ENCODE measurements at places on chromosomes 11 and 22.

- DNase-seq, result no peak
These were observed 105.2 kb upstream of the RRM1 start for GRCh38 chr11:3989276-3989920.

DNA sequence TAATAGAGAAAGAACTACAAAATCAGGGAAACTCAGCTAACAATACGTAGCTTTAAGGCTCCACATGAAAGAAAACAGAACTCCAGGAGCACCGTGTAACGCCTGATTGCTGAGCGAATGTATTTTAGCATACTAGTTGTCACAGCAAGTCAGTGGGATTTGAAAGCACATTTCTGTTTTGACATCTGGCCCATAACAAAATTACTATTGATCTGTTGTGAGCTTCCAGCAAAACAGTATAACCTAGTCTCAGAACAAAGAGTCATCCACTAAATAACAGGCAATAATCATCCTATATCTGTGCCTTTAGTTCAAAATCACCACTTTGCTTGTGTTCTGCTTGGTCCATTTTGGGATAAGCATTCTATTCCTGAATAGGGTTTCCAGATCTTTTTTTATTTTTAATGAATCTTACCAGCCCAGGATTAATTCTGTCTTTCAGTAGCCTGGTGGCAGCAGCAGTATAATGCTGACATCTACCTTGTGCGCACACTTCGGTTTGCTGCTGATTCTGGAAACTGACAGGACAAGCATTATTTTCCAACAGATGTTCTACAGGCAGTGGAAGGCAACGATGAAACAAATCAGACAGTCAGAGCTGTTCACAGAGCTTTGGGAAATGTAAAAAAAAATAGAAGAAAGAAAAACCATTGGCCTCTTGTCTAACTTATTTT is 66.2 kb downstream of the CADM1 start:
- no peak for DNase-seq

DNA sequence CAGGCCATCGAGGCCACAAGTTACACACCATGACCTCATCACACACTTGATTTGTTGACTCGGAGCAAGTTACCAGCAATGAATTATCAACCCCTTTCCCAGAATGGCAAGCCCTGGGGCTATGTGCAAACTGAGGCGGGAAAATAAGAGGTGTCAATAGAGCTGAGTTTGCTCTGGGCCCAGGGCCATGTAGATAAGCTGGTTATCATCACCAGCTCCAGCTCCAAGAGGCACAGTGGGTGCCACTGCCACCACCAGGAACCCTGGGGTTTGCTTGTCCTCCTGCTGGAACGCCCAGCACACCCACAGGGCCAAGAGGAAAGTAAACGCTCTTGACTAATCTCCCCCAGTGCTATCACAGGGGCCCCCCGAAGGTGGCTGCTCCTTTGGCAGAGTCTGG is 13.0 kb upstream of the VPS37C start:
- peak; percentile 5 for DNase-seq

- DNase-seq, result no peak
These were observed 9.3 kb downstream of the OSBPL5 start for GRCh38 chr11:3155691-3156258.

DNA sequence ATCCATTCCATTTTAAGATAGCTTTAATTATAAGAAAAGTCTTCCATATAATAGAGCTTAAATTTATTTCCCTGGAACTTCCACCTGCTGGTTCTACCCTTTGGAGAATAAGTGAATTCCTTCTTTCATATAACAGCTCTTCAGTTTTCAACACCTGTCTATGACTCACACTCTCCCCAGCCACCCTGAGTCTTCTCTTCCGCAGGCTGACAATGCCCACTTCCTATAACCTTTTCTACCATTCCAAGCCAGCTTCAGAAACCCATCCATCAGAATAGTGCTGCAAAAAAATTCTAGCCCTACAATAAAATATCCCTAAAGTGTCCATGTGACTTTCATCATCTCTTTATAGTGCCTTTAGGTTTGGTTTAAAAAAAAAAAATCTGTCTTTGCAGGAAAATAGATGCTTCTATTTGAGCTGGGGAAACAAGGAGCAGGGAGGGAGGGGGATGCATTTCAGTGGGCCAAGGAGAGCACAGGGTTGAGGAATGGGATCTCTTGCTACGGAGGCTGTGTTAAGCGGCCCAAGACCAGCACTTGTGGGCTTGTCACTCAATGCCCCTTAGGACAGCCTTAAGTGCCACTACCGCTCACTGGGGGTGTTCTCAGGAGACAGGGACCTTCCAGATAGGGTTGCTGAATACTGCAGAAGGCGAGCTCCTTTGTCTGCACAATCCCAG is 178.6 kb downstream of the DSCAML1 start:
- no peak for DNase-seq

- no peak for DNase-seq
These were observed 63.0 kb upstream of the MYEOV start for GRCh38 chr11:69230856-69231425.
